Activated B cell treated with CpG ODN at 0.5 μM for 24 hours (primary cell): ENCODE measurements at places on chromosomes 3 and 15. TPM values are rescaled to one million over a fixed set of nuclear protein-coding genes. Genes with fewer than 3 reads are reported as not detected.

ALAS1 gene
- total RNA-seq = 25.9 and 27.6 TPM in 2 replicates

- DNase-seq = no peak
Observed at GRCh38 chr3:48595075-48595525, at the start of gene COL7A1. Gene COL7A1 (minus strand): TSS chr3:48595329. CDS start chr3:48595159, 170 bp downstream.

GRCh38 chr15:89117790-89118189 is 29.5 kb downstream of the ABHD2 start:
- no peak for DNase-seq

EFHB gene
- total RNA-seq = 0.84 TPM in 1 of 2 replicates, not detected in the other

SOX14 gene
- total RNA-seq = not detected in 2 replicates

DNA sequence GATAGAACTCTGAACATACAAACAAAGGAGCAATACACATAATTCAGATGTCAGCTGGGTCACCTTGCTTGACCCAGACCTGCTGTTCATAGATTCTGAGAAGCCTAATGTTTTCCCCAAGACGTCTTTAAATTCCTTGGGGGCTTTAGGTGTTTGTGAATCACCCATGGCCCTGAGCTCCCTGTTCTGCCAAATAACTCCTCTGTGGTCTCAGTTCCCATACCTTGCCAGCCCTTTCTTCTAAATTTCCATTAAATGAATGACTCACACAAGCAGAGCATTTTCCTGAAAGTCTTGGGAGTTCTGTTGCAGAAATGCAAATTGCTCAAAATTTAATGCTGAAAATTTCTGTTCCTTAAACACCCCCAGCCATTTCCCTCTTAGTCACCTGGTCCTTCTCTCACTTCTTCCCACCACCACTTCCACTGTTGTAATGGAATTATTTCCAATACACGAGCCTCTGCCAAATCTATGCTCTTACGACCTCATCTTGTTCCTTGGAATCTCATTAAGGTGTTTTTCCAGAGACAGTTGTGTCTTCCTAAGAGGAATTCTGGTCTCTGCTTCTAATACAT is 33.4 kb upstream of the PSMD6 start:
- no peak for DNase-seq

DNA sequence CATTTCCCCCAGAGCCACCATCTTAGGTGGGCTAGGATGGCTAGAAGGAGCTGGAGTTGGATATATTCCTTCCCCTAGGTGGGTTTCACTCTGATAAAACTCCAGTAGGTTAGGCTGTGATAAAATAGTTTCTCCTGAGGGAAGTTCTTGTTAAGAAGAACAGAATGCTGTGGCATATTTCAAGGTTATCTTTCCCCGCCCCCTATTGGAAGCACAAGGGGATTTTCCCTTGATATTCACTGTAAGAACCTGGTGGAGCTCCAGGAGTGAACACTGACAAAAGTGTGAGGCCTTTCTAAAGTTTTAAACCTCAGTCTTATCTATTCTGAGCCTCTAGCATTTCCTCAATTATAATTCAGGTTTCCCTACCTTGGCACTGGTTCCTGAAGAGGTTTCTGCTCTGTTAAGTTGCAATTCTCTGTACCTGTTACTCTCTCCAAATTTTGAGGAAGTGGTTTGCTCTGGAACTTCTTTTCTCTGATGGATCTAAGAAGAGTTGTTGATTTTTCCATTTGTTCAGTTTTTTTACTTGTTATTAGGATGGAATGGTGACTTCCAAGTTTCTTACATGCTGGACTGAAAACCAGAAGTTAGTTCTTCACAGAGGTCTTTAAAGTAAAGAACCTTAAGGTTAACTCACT is 113.5 kb downstream of the GMPS start:
- no peak for DNase-seq

GRCh38 chr15:66483131-66483566 is 14.4 kb downstream of the SNAPC5 start:
- no peak for DNase-seq

DNA sequence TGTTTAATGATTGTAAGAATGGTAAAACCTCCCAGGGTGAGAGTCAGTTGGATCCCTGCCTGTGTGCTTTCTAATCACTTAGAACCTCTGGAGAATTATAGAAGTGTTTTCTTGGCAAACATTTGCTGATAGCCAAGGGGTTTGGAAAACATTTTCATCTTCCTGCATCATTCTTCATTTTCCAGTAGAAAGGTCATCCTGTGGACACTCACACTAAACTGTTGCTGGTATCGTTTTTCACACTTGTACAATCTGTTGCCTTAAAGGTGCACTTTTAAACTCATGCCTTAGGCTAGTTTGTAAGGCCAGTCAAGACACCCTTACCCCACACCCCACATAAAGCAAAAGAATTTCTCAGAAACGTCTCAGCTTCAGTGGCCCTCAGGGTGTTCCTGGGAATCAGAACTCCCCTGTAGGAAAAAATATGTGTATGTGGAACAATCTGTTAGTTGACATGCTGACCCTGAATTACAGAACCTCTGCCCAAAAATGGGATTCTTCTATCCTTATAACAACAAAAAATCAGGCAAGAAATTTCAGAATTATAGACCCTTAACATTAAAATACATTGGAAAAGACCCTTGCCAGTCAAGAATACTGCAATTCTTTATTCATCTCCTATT is 5.8 kb upstream of the PLD1 start:
- no peak for DNase-seq

DNA sequence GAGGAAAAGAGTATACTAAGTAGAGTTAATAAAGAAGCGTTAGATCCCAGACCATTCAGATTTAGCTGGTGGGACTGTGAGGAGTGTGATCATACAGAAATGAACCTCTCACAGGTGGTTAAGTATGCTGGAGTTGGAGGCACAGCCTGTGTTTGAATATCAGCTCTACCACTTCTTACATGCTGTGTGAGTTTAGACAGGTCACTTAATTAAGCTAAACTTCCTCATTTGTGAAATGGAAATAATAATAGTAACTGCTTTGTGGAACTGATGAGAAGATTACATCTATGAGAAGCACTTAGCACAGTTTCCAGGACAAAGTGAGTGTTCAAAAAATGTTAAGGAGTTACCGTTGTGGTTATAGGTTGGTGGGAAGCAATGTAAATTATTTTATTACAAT is 8.4 kb downstream of the ACP3 start:
- DNase-seq = no peak

DNA sequence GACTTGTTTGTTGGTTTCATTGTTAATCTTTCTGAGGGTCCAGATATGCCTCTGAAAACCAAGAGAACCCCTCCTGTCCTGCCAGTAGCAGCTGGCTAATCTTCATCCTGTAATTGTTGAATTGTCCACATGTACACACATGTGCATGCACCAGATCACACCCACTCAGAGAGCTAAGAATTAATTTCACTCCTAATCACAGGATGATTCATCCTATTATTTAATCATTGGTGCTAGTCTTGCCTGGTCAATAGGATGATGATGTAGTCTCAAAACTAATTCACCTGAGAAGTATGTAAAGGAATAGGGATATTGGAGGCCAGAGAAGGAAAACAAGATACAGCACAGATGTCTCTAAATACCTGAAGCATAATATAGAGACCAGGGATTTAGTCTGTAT is 7.8 kb upstream of the AHSG start:
- DNase-seq = no peak

DNA sequence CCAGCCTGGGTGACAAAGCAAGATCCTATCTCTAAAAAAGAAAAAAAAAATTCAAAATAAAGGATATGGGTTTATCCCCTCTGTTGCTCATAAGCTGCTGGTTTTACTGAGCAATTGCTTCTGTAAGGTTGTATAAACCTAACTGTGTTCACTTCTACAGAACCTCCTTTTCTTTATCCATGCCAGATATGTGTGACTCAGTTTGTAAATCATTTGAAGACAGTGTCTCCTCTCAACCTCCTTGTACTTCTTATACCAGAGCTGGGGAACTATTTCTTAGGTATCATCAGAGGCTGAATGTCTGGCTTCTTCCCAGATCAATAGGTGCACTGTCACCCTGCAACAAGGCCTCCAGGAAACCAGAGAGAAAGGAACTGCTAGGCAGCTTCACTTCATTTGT is 273.8 kb downstream of the CD47 start:
- no peak for DNase-seq

DNA sequence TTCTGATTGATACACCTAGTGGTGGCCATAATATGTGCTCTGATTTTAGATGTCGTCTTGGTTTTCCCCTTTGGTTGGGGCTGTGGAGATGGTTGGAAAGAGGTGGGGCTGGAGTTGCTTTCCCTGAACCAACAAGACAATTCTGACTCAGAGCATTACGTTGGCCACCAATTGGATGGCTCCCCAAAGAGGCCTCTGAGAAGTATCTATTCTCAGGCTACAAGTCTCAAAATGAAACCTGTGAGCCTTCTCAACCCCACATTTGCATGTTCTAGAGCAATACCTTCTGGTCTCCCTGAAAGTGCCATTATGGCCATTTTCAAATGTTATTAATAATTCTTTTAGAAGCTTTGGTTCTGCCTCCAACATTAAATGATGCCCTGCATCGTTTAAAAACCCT is 188.4 kb upstream of the WNT5A start:
- no peak for DNase-seq

DNA sequence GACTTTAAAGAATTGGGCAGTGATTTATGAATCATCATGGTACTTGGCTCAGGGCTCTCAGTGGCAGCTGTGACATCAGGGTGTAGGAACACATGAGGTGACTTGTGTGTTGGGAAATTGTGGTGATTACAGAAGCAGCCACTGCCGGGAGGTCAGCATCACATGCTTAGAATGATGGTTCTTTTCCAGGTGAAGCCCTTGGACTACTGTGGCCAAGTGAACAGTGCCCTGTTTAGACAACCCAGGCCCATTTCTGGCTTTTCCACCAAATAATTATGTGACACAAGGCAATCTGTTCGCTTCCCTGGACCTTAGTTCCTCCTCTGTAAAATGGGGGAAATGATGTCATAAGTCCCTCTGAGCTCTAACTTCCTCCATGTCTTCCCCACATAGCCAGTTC is 139.7 kb upstream of the ROPN1 start:
- DNase-seq = no peak

FOXL2NB gene
- total RNA-seq = not detected in 2 replicates

CHRM5 gene
- not detected in 2 replicates for total RNA-seq

ELL3 gene
- 95.5 and 108 TPM in 2 replicates for total RNA-seq

CYP8B1 gene
- total RNA-seq = not detected in 2 replicates

GRCh38 chr3:192092388-192093005 is 631.5 kb downstream of the PYDC2 start:
- DNase-seq = no peak

- no peak for DNase-seq
Observed at GRCh38 chr3:46700772-46701171, 420 bp upstream of the TMIE start.

- no peak for DNase-seq
Observed at GRCh38 chr3:101181801-101182200, 138.6 kb downstream of the IMPG2 start.

DNA sequence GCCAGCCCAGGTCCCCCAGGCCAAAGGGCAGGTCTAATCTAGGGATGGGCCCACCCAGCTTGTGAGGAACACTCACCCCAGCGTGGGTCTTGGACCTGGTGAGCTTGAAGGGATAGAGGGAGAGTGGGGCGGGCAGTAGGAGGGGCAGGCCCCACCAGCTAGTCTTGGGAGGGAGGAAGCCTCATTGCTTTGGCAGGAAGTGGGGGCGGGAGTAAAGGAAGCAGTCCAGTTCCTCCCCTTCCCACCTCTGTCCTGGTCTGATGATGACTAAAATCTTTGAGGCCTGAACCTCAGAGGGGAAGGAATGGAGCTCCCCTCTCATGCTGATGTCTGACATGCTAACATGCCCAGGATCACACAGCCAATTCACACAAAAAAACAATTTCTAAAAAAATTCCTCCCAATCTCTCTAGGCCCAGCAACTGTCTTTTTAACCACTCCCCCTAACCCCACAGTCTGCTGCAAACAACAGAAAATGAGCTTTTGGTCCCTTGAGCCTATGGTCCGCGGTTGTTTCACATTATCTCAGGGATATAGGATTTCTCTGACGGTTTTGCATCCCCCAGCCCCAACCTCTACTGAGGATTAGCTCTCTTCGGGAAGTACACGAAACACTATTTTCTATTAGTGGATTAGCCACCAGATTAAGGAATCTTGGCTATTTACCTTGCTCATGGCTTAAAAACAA is 30.7 kb upstream of the DUSP7 start:
- no peak for DNase-seq

DNA sequence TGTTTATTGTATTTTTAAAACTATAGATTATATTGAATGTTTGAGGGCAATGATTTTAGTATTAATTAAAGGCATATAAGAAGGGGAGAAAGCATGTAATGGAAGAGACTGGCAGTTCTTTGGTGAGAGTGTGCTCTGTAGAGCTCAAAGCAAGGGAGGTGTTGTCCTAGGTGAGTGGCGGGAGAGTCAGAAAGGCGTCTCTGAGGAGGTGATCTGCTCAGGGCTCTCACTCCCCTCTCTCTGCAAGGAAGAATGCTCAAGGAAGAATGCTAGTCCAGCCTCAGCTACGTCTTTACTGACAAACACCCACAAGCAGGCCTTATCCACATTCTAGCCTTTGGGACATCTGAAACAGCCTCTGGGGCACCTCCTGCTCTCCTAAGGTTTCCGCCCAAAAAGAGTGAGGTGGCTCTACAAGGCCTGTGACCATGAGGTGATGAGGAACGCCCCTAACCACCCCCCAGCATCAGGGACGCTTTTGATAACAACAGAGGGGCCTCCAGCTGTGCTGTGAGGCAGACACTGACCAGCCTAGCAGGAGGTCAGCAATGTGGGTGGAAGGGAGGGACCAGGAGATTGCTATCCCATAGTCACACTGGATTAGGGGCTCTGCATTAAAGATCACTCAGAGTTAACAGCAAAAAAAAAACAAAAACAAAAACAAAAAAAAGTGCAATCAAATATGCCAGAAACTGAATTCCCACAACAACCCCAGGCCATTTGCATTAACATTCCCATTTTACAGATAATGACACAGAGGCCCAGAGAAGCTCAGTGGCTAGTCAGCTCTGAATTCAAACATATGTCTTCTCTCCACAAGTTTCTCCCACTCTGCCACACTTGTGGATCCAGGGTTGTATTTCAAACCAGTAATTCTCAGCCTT is 202.2 kb upstream of the CTNNB1 start:
- no peak for DNase-seq

DNA sequence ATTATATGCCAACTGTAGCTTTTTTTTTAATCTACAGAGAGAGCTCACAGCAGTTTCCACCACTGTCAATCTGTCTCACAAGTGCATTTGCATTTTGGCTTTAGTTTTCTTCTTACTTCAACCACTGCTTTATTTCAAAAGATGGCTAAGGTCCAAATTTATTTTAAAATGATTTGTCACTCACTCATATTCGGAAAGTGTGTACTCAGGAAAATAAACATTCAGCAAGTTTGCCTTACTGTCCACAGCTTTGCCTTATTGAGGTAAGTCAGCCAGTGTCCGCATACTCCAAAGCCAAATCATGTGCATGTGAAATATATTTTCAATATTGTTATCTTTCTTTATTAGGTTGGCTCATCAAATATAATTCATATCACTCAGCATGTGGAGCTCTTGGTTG is 240.7 kb upstream of the ARHGEF26 start:
- DNase-seq = no peak

- DNase-seq = no peak
Observed at GRCh38 chr3:45275006-45275704, 49.1 kb upstream of the TMEM158 start.

GRCh38 chr3:82424031-82424339 is 662.5 kb upstream of the GBE1 start:
- no peak for DNase-seq

GRCh38 chr3:51967384-51968169 is at the start of gene PCBP4:
Gene PCBP4 (minus strand): TSS chr3:51967454. CDS start chr3:51961240, 6,214 bp downstream.
- DNase-seq = peak; percentile 42

GRCh38 chr3:73148682-73149081 is 87.2 kb downstream of the EBLN2 start:
- no peak for DNase-seq
